CD8-positive, alpha-beta T cell (primary cell): ENCODE measurements at places on chromosomes 3 and 15.

DNA sequence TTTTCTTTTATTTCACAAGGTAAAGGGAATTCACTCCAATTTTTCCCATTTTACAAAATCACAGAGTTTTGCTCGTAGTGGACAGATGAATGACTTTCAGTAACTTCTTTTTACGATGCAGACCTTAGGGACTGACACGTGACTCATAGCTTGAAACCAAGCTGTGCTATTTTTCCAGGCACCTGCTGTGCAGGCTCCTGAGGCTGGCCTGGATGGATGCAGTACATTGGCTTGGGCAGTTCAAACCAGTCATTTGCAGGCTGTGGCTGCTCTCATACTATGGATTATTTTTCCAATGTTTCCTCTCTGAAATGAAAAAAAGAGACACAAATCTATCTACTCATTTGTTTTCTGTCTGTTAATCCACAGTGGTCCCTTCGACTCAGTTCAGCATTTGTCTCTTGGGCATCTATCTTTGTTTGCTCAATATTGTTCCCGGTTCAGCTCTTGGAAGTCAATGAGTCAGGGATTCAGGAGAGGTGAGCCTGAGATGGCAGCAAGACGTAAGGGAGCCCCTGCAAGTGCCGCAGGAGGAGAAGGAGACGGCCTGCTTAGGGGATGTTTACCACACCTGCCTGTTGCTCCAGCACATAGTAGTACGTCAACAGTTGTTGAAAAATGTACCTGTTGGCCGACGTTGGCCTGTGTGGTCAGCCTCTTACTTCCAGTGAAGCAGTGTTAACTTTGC lies 92.8 kb downstream of the SV2B start:
- no peak for DNase-seq

DNA sequence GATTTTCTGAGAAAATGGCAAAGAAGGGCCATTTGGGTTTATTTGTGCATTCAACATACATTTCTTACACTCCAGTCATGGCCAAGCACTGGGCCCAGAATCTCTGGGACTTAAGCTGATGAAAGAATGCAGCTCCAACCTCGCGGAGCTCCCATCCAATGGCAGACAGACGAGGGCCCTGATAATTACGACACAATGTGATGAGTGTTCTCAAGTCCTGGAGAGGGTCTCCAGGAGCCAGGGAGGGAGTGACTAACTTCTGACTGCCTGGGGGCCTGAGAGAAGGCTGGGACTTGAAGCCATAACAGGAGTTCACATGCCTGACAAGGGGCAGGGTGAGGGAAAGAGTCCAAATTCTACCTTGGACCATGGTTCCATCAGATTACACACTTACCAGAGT lies 42.6 kb upstream of the BNC1 start:
- no peak for DNase-seq

- DNase-seq: no peak
Observed at GRCh38 chr3:23117856-23118255, 85.3 kb upstream of the UBE2E2 start.

DNA sequence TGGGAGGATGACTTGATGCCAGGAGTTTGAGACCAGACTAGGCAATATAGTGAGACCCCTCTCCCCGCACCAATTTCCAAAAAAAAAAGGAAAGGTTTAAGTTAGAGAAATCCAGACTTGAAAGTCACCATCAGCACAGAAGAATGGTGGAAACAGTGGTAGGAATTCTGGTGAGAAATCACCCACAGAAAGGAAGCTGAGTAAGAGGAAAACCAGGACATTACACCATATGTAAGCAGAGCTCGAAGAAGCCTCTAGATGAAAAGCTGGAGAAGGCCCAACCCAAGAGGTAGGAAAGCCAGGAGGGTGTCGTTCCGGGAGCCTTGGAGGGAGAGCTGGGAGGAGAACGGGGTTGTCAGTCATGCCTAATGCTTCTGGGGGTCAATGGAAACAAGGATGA lies 40.5 kb downstream of the RASGRP1 start:
- no peak for DNase-seq

- no peak for DNase-seq
Observed at GRCh38 chr3:146416366-146416765, 53.0 kb downstream of the PLSCR2 start.

- no peak for DNase-seq
Observed at GRCh38 chr15:31332681-31333071, 6.0 kb downstream of the KLF13 start.

DNA sequence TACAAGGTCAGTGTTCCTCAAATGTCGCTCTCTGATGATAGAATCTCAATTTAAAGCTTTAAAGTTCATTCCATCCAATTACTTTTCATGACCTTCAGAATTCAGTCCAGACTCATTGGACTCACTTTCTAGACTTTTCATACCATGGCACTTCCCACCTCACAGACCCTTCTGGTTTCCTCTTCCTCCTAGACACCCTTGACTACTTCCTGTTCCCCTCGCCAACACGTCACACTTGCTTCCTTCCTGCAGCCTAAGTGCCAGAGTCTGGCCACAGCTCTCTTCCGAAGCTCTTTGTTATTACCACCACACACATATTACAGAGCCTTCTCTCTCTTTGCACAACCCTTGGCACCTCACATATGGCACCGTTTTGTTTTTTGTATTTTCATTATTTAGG lies 59.1 kb upstream of the UMPS start:
- DNase-seq: peak; percentile 45

- no peak for DNase-seq
Observed at GRCh38 chr3:71865727-71866126, 80.8 kb upstream of the PROK2 start.

GRCh38 chr3:10371167-10371566 lies 50.3 kb upstream of the SEC13 start:
- no peak for DNase-seq

- no peak for DNase-seq
Observed at GRCh38 chr3:40923143-40923542, 276.2 kb upstream of the CTNNB1 start.

DNA sequence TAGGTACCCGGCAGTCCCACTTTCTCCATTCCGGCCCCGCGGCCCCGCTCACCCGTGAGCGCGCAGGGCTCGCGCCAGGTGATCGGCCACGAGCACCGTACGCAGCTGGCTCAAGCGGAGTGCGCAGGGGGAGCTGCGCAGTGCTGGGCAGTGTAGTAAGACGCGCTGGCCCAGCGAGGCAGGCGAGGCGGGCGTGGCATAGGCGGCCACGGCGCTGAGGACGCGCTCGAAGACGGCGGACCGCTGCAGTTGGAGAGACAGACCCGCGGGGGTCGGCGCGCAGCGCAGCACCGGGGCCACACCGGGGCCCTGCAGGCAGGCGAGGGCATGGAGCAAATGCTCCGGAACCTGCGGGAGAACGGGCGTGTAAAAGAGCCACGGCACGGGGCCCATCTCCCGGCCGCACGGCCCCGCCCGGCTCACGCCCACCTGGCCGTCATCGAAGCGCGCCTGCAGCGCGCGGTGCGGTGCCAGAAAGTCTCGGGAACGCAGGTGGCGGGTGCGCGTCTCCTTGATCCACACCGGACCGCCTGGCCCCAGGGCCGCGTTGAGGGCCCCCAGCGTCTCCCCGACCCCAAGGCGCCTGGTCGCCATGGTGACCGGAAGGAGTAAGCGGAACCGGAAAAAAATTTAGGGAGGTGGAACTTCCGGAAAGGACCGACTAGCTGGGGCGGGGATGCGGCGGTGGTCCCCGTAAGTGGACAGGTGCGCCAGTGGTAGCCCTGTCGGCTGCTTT lies at the start of gene DALRD3:
TSS of gene DALRD3 (minus strand) at position 610 of the 736 bp plus-strand sequence. CDS start at position 594, 16 bp downstream.
- peak; percentile 74 for DNase-seq

- no peak for DNase-seq
Observed at GRCh38 chr3:23826382-23827064, 20.8 kb downstream of the UBE2E1 start.

DNA sequence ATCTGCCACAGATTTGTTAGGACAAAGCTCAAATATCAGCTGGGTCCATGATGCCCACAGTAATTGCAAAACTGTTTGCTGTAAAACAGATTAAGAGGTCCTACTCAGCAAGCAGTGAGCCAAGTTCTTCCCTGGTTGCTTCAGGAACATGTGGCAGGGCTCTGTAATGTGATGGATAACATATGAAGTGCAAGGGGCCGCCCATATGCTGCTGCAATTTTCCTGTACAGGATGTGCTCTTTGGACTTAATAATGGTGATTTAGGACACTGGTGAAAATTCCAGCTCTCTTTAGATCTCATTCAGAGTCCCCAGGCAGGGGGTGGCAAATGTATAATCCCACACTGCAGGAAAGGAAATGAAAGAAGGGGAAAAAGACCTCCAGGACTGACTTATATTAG lies 289.4 kb downstream of the LSAMP start:
- no peak for DNase-seq

DNA sequence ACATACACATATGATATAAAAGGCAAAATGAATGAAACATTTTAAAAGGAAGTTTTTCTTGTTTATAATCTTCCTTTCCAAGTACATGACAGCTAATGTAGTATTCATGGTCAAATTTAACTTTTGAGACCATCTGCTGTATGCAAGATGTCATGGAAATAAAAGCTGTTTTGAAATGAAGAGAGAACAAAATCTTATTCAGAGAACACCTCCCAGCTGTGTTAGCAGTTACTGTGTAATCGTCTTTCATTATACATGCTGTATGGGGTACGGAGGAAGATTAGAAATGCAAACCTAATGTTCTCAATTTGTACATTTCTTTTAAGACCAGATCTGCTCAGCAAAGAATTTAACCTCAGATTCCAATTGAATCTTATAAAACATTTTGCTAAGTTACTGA lies 1182.3 kb downstream of the OTOL1 start:
- no peak for DNase-seq

- DNase-seq: peak; percentile 56
Observed at GRCh38 chr15:28876131-28876844, 9.5 kb upstream of the APBA2 start.

- DNase-seq: no peak
Observed at GRCh38 chr3:567488-568185, 371.1 kb downstream of the CHL1 start.

- DNase-seq: no peak
Observed at GRCh38 chr15:69996321-69997160, 101.2 kb downstream of the TLE3 start.

GRCh38 chr3:58175437-58176184 lies 35.2 kb downstream of the DNASE1L3 start:
- no peak for DNase-seq

DNA sequence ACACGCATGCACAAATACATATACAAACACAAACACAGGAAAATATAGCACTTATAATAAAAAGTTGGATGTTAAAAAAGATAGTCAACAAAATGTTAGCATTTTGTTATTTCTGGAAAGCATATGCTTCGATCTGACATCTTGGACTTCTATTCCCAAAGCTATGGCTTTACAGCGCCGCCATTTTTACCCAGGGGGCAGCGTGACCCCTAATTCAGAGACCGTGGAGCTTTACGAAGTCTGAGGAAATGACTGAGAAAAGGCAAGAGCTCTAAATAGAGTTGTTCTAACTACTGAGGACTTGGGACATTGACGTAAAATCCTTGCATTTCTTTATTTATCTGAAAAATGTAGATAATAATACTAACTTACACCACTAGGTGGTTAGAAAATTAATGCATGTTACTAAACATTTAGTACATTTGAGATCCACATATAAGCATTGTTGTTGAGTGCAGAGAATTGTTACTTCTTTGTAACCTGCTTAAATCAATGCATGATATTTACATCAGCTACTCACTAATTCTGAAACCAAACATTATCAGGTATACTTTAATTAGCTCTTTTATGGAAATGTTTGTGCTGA lies 155.4 kb downstream of the TP63 start:
- no peak for DNase-seq

- no peak for DNase-seq
Observed at GRCh38 chr3:195929452-195929851, 21.1 kb upstream of the TNK2 start.

DNA sequence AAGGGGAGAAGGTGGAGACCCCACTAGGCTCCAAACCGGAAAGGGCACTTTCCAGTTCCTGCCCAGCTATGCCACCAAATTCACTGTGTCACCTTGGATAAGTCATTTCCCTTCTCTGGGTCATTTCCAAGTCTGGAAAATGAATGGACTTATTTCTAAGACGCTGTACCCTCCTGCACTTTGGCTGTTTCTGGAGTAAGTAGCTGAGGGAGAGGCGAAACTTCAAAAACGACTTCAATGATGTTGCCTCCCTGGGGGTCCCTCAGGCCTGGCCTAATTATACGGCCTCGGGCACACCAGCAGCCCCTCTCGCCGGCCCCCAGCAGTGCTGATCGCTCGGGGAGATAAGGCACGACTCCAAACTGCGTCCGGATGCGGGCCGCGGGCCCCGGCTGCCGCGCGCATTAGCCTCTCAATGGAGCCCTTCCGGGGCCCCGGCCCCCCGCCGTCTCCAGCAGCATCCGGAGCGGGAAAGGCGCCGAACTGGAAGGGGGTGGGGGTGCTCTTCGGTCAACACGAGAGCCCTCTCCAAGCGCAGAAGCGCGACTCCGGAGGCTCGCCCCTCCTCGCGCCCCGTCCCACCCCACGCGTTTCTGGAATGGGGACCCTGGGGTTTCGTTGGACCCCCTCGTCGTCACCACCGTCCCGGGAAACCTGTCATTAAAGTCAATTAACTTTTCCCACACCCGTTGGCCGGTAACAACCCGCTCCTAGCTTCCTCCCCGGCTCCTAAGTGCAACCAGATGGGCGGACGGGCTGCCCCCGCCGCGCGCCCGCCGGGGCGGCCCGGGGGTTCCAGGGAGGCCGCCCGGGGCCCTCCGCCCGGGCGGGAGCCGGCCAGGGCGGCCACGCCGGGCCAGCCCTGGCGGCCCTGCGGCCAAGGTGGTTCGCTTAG lies 4.8 kb downstream of the HES1 start:
- peak; percentile 40 for DNase-seq

DNA sequence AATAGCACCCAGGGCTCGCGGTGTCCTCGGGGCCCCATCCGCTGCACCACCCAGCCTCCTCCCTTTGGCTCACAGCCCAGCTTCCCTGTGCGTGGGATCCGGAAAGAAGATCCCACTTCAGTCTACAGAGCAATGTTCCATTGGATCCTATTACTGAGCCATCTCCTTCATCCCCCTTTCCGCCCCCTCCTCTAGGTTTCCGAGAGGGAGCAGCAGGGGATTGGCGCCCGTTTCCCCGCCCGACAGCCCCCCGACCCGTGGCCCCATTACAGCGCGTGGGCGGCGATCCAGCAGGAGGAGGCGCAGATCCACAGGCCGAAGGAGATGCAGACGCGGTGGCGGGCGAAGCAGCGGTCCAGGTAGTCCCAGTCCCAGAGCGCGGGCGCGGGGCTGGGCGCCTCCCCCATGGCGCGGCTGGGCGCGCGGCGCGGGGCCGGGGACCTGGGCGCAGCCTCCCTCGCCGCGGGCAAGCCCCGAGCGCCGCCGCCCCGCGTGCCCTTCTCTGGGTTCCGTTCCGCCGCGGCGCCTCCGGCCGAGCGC lies 340 bp downstream of the TMEM44 start:
- no peak for DNase-seq
